Activated T-helper 1 cell treated with Interleukin-2 at 50 U/mL for 16 hours (primary cell): ENCODE measurements at places on chromosomes 16 and 17.

- no peak for DNase-seq
These were observed 90.9 kb upstream of the CORO6 start for GRCh38 chr17:29713626-29714025.

DNA sequence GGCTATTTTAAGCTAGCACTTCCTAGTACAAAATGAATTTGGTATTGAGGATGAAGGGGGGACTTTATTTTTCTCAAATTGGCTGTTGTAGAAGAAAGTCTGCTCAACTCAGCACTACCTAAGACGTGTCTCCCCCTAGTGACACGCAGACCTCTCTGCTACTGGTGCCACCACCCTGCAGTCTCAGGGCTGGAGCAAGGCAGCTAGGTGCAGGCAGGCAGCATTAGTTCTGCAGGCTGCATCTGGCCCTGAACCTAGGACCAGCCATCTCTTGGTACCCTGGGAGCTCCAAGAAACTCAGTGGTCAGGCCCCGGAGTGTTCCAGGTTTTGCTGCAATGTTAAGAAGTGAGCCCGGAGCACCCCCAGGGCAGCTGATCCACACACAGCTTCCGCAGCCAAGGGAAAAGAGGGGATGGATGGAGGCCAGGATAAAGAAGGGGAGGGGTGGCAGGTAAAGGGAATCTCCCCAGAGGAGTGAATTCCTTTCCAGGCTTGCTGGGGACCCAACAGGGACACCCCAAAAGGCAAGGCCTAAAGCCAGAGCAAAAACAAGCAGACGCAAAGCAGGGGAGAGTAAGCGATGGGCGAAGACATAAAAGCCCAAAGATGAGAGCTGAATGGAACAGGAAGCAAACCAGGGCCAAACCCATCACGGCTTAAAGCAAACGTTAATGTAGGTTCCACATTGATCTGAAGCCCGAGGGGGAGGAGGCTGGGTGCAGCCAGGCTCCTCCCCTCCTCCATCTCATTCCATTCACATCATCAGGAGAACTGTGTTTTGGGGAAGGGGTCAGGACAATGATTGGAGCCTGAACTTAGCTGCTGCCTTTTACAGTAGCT lies 200.5 kb downstream of the ZFHX3 start:
- DNase-seq = no peak

DNA sequence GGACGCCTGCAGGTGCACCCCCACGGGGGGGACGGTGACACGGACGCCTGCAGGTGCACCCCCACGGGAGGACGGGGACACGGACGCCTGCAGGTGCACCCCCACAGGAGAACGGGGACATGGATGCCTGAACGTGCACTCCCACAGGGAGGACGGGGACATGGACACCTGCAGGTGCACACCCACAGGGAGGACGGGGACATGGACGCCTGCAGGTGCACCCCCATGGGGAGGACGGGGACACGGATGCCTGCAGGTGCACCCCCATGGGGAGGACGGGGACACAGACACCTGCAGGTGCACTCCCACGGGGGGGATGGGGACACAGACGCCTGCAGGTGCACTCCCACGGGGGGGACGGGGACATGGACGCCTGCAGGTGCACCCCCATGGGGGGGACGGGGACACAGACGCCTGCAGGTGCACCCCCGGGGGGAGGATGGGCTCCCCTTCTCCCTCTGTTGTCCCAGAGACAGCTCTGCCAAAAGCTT lies 114.5 kb upstream of the METRNL start:
- no peak for DNase-seq

GRCh38 chr16:85634747-85635544 lies 21.8 kb downstream of the GSE1 start:
- no peak for DNase-seq

DNA sequence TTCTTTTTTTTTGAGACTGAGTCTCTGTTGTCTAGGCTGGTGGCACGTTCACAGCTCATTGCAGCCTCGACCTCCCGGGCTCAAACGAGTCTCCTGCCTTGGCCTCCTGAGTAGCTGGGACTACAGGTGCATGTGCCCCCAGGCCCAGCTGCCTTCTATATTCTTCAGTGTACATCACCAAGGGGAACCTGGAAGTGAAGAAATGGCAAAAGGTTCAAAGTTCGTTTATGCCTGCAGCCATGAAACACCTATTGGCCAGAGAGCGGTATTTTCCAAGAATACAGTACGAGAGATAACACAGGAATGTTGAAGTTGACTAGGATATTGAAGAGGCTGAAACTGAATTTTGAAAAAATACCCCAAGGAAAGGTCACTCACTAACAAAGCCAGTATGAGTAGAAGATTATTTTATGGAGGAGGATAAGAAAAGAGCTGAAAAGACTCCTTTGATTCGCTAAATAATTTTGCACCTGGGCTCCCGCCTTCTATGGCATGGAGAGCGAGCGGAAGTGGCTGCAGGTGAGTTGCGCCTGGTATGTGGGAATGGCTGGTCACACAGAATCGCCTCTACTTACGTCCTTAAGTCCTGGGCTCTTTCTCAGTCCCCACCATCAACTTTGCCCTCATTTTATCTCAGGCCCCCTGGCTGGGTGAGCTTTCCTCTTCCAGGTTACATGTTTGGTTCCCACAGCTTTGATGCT lies 9.8 kb downstream of the ST6GALNAC1 start:
- no peak for DNase-seq

GRCh38 chr16:16045879-16046278 lies 96.5 kb downstream of the ABCC1 start:
- no peak for DNase-seq

DNA sequence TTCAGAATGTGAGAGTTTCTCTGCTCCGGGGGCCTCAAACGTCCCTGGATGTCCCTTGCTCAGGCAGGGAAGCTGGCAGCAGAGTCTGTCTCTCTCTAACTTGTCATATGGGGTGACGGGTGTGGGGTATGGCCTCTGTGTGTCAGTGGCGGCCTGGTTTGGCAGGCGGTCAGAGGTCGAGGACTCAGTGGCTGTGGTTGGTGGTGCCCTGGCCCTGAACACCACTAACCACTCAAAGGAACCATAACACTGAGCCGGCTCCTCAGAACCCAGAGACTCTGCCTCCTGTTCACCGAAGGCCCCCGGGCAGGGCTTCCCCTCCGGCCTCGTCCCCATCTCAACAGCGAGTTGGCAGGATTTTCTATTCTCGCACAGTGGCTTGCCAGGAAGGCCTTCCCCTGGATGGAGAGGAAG lies 677 bp downstream of the P2RX1 start:
- no peak for DNase-seq

DNA sequence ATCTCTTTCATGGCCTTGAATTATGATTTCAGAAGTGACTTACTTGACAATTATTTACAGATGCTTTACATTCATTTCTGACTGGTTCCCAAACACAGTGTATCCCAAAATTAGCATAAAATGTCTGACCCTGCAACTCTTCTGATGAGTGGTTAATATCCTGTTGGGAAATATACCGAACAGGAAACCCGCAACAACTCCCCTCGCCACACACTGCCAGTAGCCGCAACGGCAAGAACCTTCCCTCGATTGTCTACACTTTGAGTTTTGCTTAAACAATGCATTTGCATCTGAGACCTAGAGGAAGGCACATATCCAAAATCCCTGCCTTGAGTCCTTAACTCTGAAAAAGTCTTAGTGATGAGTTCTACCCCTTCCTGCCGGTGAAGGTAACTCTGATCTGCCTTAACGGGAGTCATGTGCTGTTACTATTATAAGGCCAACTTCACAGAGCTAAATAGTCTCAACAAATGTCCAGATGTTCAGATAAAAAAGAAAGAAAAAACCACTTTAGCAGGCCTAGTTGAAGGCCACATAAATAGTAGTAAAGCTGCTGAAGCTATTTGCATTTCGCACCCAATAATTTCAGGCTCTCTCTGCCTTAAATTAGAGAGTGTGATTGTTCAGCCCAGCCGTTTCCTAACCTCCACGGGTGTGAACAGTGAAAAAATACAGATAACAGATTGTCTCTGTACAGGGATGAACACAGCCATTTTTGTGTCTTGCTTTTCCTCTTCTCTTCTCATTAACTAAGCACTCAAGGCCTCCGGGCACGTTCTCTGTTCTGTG lies 321.1 kb downstream of the HS3ST3B1 start:
- no peak for DNase-seq

GRCh38 chr16:67654403-67654911 lies 5.6 kb downstream of the ACD start:
- no peak for DNase-seq

DNA sequence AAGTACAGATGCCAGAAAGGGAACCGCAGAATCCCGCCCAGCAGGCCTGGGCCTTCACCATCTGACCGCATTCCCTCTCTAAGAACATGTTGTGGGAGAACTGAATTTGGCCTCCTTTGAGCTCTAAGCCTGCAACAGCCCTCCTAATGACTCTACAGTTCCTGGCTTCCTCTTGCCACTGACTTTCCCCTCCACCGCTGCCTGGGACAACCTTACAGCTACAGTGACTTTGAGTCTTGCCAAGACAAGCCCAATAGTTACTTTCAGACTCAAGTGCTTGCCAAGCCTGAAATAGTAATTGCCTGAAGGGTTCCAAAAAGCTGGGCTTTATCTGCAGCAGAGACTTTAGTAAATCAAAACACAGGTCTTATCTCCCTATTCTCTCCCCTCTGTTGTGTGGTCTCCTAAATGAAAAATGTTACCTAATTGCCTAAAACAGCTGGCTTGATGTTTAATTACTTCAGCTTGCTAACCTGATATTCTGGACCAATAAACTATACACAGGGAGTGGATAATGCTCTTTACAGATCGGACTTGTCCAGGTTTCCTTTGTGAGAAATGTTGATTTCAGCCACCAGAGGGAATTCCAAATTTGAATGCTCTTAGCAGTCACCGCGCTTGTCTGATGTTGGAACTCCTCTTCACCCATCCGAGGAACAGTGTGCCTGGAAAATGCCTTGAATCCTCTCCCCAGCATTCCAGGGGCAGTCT lies 85.1 kb upstream of the TBX2 start:
- DNase-seq = no peak

- DNase-seq = no peak
These were observed 153.9 kb upstream of the TBX2 start for GRCh38 chr17:61245706-61246135.

DNA sequence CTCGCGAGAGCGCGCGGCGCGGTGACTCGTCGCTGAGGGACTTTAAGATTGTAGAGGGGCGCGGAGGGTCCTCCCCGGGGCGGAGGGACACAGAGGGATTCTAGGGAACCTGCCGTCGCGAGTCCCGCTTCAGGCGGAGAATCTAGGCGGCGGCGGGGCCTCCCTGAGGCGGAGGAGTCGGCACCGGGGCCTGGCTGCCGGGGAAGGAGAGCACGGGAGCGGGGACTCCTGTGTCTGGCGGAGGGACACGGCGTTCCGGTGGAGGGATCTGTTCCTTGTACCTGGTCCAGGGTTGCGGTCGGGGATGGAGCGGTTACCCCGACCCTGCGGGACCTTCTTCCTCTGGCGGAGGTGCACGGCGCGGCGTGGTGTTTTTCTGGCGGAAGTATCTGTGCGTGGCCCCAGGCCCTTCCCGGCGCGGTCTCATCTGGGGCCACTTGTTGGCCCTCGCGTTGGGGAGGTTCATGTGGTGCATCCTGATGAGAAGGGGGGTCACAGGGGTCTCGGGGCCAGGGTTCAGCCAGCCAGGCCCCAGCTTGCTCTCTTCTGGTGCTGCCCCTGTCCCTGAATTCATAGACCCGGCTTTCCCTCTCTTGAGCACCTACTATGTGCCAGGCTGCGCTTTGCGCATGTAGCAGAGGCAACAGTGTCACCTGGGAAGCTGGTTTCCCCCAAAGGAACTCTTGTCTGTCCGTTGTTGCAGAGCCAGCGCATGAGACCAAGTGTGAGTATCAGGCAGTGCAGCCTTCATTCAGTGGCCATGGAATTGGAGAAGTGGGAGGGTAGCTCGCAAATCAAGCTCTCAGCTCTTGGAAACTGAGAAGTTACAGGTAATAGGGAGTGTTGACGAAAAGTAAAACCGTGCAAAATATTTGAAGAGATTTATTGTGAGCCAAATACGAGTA lies 563 bp upstream of the ZKSCAN2 start:
- peak; percentile 47 for DNase-seq

- DNase-seq = no peak
These were observed 5.9 kb upstream of the BAIAP3 start for GRCh38 chr16:1327619-1327947.

DNA sequence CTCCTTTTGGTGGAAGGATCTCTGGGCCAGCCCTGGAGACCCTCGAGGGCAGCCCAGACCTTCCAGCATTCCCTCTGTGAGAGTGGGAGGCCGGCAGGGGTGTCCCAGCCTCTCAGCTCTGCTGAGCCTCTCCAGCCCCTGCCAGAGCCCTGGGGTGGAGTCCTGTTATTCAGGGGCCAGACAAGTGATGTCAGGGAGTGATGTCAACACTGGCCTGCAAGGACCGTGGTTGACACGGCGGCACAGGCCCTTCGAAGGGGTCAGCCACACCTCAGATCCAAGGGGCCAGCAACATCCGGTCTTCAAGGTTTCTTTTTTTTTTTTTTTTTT lies 231.2 kb downstream of the KATNIP start:
- DNase-seq = no peak

DNA sequence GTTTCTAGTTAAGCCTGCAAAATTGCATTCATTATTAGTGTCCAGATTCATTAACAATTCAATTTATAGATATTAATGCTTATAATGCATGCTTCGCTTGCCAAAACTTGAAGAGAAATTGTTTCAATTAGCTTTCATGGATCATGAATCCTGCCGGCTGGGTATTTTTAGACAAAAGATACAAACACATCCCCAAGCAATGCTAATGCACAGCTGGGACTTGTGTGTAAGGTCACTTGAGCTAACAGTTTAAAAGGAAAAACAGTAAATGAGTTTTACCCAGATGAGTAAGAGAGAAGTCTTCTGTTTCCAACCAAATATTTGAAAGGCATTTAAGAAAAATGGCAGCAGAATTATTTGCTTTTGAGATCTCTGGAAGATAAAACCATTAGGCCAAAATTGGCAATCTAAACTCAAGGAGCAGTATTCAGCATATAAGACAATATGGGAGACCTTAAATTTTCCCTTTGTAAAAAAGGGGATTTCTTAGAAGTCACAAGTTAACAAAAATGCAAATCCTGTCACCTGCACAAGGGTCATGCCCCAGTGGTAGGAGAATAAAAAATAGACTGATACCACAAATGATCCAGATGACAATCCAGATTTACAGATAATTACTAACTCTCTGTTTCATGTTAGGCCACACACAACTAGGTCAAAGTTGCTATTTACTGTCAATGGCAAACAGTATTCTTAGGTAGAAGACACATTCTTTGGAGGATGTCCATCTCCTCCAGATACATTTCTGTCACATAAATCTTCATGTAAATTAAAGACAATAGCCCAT lies 418.4 kb upstream of the PMFBP1 start:
- no peak for DNase-seq

GRCh38 chr17:73411313-73411747 lies 99.5 kb upstream of the CDC42EP4 start:
- no peak for DNase-seq

GRCh38 chr17:59826706-59827453 lies 65.9 kb downstream of the TUBD1 start:
- no peak for DNase-seq

DNA sequence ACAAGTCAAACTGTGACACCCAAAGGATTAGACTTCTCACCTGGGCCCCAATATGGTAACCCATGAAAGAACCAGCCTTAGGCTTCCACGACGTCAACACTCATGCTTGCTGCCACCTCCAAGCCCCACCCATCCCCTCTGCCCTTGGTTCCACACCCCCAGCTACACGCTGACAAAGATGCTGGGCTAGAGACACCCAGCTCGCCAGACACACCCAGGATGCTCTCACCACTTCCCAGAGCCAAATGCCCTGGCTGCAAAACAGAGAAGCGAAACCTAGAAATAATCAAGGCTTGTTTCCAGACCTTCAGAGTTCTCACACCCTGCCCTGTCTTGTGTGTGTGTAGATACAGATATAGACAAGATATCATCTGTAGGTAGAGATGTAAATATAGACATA lies 26.0 kb upstream of the ADCY9 start:
- peak; percentile 10 for DNase-seq
